ENCODE measurements at places on chromosomes 7 and 10.

- DNase-seq, result no peak
These were observed 14.8 kb downstream of the COBL start for GRCh38 chr7:51301806-51302205.

GRCh38 chr10:34687434-34688210, 127.5 kb downstream of the PARD3 start:
- DNase-seq, result no peak

- DNase-seq, result no peak
These were observed 52.8 kb upstream of the SEC61G start for GRCh38 chr7:54811846-54812254.

- no peak for DNase-seq
These were observed 525.0 kb upstream of the NRP1 start for GRCh38 chr10:33859319-33860022.

DNA sequence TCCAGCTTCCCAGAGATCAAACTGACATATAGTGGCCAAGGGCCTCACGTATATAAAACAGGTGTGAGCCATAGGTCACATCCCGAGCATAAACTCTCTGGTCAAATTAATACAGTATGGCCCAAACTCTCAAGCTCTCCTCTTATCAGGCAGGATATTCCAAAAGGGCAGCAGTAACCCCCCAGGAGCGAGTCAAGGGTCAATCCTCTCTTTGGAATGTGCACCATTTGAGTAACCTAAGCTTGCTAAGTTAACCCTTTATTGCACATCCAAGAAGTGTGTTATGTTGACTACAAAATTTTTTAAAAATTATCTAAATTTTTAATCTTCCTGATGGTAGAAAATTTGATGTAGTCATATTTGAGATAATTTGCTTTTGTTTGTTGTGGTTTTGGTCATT, 4.5 kb upstream of the TRIM24 start:
- DNase-seq, result no peak

- no peak for DNase-seq
These were observed 67.8 kb upstream of the NXPH1 start for GRCh38 chr7:8365499-8366110.

DNA sequence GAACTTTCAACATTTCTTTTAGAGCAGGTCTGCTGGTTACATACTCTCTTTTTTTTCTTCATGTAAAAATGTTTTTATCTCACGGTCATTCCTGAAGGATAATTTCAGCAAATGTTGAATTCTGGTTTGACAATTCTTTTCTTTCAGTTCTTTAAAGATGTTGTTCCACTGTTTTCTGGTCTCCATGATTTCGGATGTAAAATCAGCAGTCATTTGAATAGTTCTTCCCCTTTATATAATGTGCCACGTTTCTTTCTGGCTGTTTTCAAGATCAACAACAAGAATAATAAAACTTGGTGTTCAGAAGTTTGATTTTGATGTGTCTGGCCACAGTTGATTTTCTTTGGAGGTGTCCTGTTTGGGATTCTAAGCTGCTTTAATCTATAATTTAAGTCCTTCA, 14.0 kb upstream of the MRPS33 start:
- DNase-seq, result no peak

GRCh38 chr7:71753956-71754664, 622.2 kb downstream of the GALNT17 start:
- no peak for DNase-seq

DNA sequence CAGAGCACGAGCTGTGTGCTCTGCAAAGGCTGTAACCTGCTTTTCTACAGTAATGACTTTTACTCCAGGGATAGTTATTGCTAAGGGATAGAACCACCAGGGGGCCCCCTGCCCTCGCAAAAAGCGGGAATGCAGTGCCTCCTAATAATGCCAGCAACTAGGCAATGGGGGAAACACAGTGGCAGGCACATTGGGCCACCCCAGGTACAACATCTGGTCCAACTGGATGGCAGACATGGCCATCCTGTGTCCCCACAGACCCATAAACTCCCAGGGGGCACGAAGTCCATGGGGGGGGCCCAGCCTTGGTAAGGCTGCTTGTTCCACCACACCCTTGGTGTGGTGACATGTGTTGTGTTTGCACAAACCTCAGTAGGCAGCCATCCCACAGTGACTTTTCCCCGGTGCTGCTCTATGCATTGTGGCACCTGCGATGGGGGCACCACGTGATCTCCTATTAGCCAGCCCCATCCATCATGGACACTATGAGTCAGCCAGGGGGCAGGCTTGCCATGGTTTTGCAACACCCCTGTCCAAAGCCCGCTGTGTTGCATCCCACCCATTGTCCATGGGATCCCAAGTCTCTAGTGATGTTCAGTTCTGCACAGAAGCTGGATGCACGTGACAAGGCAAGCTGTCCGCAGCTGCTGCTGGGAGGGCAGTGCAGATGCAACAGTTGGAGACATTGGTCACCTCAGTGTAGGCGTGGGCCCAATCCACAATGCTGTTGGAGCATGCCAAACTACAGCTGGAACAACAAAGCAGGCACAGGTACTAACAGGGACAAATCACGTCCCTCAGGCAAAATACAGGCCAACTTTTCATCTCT, 84.0 kb downstream of the ANLN start:
- DNase-seq, result no peak

GRCh38 chr7:30572212-30572841, 22.4 kb upstream of the GARS1 start:
- no peak for DNase-seq

- no peak for DNase-seq
These were observed 52.0 kb downstream of the THNSL1 start for GRCh38 chr10:25068152-25069058.

DNA sequence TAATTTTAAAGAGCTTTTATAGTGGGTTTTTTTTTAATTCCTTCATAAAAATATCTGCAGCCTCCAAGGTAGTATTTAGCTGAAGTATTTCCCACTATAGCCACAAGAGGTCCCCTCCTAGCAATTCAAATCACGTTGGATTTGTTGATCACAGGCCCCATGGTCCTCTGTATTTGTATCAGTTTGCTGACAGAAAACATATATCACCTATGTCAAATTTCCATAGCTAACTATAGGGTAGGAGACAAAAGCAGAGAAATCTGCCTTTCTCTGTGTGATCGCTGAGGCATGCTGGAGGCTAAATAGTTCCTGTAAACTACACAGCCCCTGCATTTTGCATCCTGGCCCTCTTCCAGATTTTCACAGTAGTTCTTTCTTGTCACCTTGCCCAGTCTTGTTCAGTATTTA, 1.7 kb upstream of the CTNNA3 start:
- peak; percentile 14 for DNase-seq

DNA sequence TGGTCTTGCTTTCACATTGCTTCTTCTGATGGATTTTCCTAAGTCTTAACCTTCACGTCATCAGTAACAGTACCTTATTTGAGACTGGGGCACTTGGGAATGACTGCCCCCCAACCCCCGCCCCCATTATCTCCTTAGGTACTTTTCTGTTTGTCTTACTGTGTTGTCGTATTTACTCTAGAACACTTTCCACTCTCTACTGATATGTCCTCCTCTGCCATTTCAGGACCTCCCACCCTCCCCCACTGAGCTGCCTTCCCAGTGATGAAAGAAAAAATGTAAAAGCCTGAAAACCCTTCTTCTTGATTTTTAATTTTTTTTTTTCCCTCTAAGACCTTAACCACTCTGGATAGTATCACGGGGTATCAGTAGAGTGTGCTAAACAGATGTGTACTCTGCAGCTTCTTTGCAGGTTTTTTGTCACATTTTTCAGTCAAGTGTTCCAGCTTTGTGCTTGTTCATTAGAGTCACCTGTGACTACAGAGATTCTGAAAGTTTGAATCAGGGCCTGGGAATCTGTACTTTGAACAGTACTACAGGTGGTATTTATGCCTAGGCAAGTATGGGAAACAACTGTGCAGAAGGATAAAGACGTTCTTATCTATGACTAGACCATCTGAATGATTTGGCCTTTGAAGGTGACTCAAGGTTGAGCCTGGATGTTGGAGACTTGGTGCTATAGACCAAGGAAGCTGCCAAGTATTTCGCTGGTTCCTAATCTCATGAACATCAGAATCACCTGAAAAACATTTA, 8.3 kb downstream of the CALU start:
- no peak for DNase-seq

GRCh38 chr7:24406053-24406788, 122.2 kb downstream of the NPY start:
- DNase-seq, result no peak

GRCh38 chr7:85928500-85928899, 715.2 kb upstream of the GRM3 start:
- no peak for DNase-seq

- no peak for DNase-seq
These were observed 6.7 kb upstream of the SMNDC1 start for GRCh38 chr10:110311357-110311949.

DNA sequence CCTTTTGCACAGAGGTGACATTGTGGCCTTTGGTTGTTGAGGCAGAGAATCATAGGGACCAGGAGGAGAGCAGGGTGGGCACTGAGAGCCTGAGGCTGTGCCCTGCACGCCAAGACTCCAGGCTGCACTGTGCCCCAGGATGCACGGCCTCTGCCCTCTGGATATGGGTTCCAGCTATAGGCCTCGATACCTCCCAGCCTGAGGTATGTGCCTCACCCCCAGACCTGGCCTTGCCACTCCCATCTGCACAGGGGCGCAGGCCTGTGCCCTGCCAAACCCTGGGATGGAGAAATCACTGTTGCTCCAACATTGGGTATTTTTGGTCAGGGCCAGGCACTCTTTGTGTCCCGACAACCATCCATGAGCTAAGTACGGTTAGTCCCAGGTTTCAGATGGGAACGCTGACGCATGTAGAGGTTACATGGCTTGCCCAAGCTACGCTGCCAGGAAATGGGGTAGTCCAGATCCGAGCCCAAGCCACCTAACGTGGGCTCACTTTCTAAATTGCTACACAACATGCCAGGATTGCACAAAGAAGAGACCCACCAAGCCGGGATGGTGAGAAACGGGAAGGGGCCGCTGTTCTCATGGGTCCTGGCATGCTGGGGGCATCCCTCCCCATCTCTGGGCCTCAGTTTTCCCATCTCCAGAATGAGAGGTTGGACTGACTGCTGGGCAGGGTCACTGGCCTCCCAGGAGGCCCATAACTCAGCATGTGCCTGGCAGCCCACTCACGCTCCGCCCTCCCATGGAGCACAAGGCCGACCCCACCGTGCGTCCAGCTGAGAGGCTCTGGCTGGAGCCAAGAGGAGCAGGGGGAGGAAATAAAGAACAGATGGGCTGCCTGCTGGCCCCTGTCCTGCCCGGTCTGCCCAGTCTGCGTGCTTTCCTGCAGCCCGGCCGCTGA, 44.2 kb downstream of the ZCCHC24 start:
- no peak for DNase-seq

GRCh38 chr7:50349399-50349798, 44.9 kb downstream of the IKZF1 start:
- DNase-seq, result no peak

DNA sequence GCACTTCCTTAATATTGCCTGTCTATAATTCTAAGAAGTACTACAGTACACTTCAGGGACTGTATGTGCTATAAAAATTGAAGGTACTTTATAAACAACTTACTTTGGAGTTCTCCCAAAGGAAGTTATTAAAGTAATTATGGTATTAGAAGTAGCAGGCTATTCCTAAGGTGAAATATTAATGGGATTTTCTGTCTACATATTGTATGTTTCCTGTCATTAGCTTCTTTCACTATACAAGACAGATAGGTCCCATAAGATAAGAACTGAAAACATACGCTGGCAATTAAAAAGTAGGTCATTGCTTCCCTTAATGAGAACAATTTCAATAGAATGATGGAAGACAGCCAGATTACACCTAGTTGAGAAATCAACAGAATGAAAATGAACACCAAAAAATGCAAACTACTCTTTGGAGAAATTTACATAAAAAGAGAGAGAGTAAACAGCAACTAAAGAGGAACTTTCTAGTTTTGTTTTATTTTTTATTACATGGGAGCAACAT, 147.0 kb downstream of the HBP1 start:
- no peak for DNase-seq

DNA sequence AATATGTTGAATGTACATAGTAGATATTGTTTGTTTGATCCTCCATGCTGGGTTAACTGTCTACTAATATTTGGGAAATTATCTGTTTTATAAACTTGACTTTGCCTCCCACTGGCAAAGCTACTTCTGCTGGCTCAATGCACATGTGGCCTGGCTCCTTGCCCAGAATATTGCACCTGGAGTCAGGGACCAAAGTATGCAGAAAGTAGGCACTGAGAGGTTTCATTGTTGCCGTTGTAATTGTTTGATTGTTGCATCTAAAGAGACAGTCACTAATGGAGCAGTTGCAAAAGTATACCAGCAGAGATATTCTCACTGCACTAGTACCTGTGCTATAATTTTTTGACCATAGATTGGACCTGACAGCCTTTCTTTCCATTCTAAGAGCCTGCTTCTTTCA, 137.8 kb upstream of the CNTNAP2 start:
- no peak for DNase-seq

DNA sequence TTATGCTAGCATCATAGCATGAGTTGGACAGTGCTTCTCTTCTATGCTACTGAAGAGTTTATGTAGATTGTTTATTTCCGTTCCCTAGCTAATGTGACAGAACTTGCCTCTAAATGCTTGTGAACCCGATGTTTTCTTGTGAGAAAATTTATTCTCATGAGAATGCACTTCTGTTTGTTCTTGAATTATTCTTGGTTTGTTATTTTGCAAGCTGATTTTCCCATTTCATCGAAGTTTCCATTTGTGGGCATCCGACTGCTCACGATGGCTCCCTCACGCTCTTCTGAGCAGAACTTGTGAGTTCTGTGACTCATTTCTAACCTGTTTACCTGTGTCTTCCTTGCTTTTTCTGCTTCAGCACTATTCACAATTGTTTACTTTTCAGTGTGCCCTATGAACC, 59.9 kb downstream of the WDFY4 start:
- no peak for DNase-seq

GRCh38 chr7:156177422-156178055, 365.3 kb upstream of the SHH start:
- DNase-seq, result no peak

DNA sequence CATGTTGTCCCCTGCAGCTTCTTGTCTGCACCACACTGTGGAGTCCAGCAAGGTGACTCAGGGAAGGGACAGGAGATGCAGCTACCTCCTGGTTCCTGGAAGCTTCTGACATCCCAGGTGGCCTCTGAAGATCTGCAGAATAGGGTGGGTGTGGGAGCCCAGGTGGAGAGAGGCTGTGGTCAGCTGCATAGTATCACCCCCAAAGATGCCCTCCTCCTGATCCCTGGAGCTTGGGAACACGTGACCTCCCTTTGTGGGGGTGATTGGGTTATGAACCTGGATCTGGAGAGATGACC, 25.4 kb downstream of the CALML3 start:
- DNase-seq, result no peak

- no peak for DNase-seq
These were observed 9.8 kb upstream of the SP8 start for GRCh38 chr7:20796500-20796899.

DNA sequence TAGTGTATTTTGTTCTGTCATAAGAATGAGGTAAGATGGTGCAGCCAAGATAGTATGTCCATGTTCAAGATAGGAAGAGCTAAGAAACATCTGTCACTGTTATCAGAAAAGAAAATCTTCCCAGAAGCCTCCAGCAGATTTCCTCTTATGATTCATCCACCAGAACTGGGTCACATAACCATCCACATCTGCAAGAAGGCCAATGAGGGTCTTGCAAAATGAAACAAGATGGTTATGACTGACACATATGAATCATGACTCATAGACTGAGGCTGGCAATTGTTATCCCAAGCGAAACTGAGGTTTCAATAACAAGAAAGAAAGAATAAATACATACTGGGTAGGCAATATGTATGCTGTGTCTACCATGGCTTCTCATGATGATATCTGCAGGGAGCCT, 30.3 kb downstream of the CCNJ start:
- DNase-seq, result no peak

GRCh38 chr7:38452681-38453108, 178.5 kb downstream of the AMPH start:
- DNase-seq, result no peak

- DNase-seq, result no peak
These were observed 78.5 kb downstream of the OAT start for GRCh38 chr10:124340033-124340760.
